ENCODE measurements at places on chromosomes 4 and X.

GRCh38 chrX:80016182-80016581, 1.6 kb downstream of the TBX22 start:
- no peak for DNase-seq

DNA sequence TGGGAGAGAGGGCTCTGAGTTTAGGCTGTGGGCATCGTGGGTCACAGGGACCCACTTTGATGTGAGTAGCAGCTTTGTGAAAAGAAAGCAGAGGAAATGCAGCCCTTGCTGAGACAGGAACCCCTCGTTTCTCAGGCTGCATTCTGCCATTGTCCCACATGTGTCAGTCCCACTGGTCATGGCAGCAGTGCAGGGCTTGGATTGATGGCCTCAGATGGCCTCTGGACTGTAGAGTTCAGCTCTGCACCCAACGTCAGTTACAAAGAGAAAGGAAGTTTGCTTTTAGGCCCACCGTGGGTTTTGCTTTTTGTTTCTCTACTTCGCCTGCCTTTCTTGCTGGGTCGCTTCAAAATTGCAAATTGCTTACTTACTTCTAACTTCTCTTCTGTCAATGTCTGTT, 248.3 kb upstream of the KLF3 start:
- DNase-seq: no peak

DNA sequence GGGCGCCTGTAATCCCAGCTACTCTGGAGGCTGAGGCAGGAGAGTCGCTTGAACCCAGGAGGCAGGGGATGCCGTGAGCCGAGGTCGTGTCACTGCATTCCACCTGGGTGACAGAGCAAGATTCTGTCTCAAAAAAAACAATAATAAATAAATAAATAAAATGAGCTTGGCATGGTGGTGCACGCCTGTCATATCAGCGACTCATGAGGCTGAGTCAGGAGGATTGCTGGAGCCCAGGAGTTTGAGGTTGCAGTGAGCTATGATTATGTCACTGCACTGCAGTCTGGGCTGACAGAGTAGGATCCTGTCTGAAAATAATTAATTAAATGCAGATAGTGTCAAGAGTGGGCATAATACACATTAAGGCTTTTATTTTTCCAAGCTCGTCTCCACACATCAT, 77.5 kb downstream of the DHRSX start:
- DNase-seq: no peak

- no peak for DNase-seq
Measured at GRCh38 chr4:113394730-113395530, 345.5 kb downstream of the ANK2 start.

- no peak for DNase-seq
Measured at GRCh38 chr4:133839326-133839725, 362.3 kb downstream of the PABPC4L start.

DNA sequence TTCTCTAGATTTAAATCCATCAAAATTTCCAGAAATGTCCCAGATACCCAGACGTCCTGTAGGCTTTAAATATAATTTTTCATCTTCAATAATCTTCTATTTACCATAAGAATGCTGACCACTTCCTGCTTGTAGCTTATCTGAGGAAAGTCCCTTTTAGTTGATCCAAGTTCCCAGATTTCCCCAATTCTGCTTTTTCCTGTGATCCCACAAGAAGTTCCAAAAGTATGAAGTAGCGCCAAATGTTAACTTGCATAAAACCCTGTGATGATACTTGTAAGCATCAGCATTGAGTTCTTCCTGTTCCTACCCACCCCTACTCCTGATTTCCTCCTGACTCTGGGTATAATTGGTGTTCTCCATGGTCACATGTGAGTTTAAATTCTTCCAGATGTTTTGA, 10.6 kb upstream of the TLR8 start:
- no peak for DNase-seq

- DNase-seq: no peak
Measured at GRCh38 chr4:83556816-83557215, 20.9 kb downstream of the GPAT3 start.

Data from stimulated activated CD4-positive, alpha-beta T cell treated with anti-CD3 and anti-CD28 coated beads, Interleukin-1b, Interleukin-23, amount 100 ng/mL, for 24 hours (primary cell).